ENCODE measurements at places on chromosomes 7 and 10.

DNA sequence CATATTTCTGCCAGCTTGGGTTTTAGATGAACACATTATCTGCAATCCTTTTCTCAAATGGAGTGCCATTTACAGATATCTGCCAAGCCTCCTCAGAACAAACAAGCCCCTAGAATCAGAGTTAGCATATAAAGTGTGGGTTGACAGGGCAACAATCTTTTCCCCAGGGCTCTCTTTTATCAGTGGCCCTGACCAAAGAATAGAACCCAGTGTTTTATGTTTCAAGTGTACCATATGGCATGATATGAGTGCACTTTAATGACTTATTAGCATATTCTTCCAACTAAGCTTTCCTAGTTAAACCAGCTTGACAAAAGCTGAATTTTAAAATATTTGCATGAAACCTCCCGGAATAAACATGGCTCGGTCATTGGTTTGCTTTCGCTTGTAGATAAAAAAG is 57.3 kb downstream of the EVX1 start:
- no peak for DNase-seq
- H3K4me3 ChIP-seq: no peak overlapping the region
- H3K27ac ChIP-seq: no peak overlapping the region
- peaks cover 1% of the 10 kb centered on the region for H3K4me1 ChIP-seq
- H3K36me3 ChIP-seq: no peaks in the 10 kb centered on the region

DNA sequence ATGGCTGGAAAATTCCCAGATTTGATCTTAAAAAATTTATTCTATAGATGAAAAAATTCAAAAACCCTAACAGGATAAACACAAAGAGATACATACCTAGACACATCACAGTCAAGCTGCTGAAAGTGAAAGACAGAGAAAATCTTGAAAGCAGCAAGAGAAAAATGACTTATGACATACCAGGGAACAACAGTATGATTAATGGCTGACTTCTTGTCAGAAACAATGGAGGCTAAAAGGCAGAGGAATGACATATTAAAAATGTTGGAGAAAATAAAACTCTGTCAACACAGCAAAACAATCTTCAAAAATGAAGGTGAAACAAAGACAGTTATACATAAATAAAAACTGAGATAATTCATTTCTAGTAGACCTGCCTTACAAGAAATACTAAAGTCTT is 442.7 kb downstream of the IPMK start:
- no peaks in the 10 kb centered on the region for H3K36me3 ChIP-seq
- no peak overlapping the region for H3K27ac ChIP-seq
- DNase-seq: no peak

DNA sequence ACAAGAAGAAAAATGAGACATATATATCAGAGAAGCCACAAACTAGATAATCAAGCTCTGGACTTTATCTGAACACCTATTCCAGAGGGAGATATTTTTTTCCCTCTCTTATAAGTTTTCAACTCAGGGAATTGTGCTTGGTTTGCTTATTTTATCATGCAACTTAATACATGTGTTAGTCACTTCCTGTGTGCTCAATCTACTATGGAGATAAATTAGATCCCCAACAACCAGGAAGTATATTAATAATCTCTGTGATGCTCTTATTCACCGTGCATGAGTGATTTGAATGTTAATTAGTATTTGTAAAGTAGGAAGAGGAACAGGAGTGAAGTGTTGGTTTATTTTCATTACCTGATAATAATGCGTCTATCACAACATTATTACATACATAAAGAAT is 38.8 kb upstream of the ZNF365 start:
- no peak for DNase-seq
- H3K4me1 ChIP-seq: no peaks in the 10 kb centered on the region
- H3K27me3 ChIP-seq: no peaks in the 10 kb centered on the region
- no peaks in the 10 kb centered on the region for H3K36me3 ChIP-seq
- H3K4me3 ChIP-seq: no peak overlapping the region
- no peak overlapping the region for H3K27ac ChIP-seq

- H3K4me1 ChIP-seq: no peaks in the 10 kb centered on the region
- no peak for DNase-seq
- H3K27me3 ChIP-seq: no peaks in the 10 kb centered on the region
- H3K36me3 ChIP-seq: no peaks in the 10 kb centered on the region
Measured at GRCh38 chr7:16774294-16774693, 20.7 kb downstream of the TSPAN13 start.

DNA sequence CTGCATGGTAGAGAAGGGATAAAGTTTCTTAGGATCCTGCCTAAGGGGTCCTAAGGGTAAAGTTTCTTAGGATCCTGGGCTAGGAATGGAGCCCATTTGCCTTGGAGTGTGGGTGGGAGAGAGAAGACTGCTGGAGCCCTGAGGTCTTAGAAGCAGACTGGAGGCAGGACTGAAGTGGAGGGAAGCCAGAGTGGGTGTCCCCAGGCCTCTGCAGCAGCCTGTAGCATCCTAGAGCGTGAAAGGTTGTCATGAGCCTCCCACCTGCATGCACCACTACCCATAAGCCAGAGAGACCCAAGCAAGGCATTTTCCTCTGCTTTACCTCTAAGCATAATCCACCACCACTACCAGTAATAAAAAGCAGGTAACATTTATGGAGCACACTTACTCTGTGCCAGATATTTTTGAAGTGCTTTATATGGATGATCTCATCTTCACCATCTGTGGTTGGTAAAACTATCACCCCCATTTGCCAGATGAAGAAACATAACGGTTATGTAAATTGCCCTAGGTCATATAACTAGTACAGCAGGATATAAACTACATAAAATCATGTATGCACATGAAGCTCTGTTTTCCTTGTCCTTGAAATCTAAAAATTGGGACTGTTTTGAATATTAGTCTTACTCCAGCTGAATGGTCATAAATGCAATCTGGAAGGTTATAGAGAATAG is 103.5 kb upstream of the CCDC6 start:
- no peaks in the 10 kb centered on the region for H3K36me3 ChIP-seq
- no peaks in the 10 kb centered on the region for H3K27me3 ChIP-seq
- H3K4me1 ChIP-seq: no peaks in the 10 kb centered on the region

- no peaks in the 10 kb centered on the region for H3K36me3 ChIP-seq
- no peaks in the 10 kb centered on the region for H3K4me1 ChIP-seq
- no peak overlapping the region for H3K4me3 ChIP-seq
- no peaks in the 10 kb centered on the region for H3K27me3 ChIP-seq
Measured at GRCh38 chr10:75239096-75239790, 3.5 kb upstream of the COMTD1 start.

- no peaks in the 10 kb centered on the region for H3K4me1 ChIP-seq
- H3K27me3 ChIP-seq: no peaks in the 10 kb centered on the region
- peak overlapping the region; percentile 70 for H3K4me3 ChIP-seq
- no peak for DNase-seq
- no peaks in the 10 kb centered on the region for H3K36me3 ChIP-seq
Measured at GRCh38 chr10:103917302-103918052, 507 bp downstream of the STN1 start.

- no peaks in the 10 kb centered on the region for H3K4me1 ChIP-seq
- H3K36me3 ChIP-seq: no peaks in the 10 kb centered on the region
- no peak overlapping the region for H3K27ac ChIP-seq
- H3K4me3 ChIP-seq: no peak overlapping the region
- DNase-seq: no peak
- no peaks in the 10 kb centered on the region for H3K27me3 ChIP-seq
Measured at GRCh38 chr7:41999736-42000283, 237.2 kb downstream of the GLI3 start.

DNA sequence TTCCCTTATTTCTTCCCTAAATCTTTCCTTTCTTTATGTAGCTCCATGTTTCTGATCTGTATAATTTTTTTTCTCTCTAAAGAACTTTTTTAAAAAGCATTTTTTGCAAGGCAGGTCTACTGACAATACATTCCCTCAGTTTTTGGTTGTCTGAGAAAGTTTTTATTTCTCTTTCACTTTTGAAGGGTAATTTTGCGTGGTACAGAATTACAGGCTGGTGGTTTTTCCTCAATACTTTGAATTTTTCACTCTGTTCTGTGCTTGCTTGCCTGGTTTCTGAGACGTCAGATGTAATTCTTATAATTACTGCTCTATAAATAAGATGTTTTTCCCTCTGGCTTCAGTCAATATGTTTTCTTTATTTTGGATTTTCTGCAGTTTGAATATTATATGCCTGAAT is 205.4 kb upstream of the VSTM2A start:
- H3K4me3 ChIP-seq: no peak overlapping the region
- no peak overlapping the region for H3K27ac ChIP-seq
- DNase-seq: no peak
- no peaks in the 10 kb centered on the region for H3K4me1 ChIP-seq
- no peaks in the 10 kb centered on the region for H3K27me3 ChIP-seq
- no peaks in the 10 kb centered on the region for H3K36me3 ChIP-seq

- H3K4me1 ChIP-seq: no peaks in the 10 kb centered on the region
- H3K27me3 ChIP-seq: no peaks in the 10 kb centered on the region
- no peak for DNase-seq
- no peak overlapping the region for H3K27ac ChIP-seq
Measured at GRCh38 chr7:132004529-132004928, 448.1 kb upstream of the PODXL start.

DNA sequence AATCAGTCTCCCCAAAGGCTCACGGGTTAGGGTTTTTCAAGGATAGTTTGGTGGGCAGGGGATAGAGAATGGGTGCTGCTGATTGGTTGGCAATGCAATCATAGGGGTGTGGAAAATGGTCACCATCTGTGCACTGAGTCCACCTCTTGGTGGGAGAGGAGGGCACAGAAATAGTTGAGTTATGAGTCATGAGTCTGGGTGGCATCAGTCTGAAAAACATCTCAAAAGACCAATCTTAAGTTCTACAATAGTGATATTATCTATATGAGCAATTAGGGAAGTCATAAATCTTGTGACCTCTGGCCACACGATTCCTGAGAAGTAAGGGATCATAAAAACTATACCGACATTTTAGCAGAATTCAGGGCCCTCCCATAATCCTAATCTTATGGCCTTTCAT is 62.7 kb downstream of the LGI1 start:
- DNase-seq: no peak
- no peak overlapping the region for H3K27ac ChIP-seq
- H3K4me1 ChIP-seq: no peaks in the 10 kb centered on the region
- H3K4me3 ChIP-seq: no peak overlapping the region

GRCh38 chr7:22821702-22822485 is 755 bp downstream of the TOMM7 start:
- H3K27ac ChIP-seq: peak overlapping the region; percentile 26
- peaks cover 1% of the 10 kb centered on the region for H3K4me1 ChIP-seq

- no peak for DNase-seq
- no peak overlapping the region for H3K27ac ChIP-seq
- H3K36me3 ChIP-seq: no peaks in the 10 kb centered on the region
Measured at GRCh38 chr10:80411267-80411668, 2.9 kb downstream of the PRXL2A start.

- no peak overlapping the region for H3K4me3 ChIP-seq
- no peak for DNase-seq
- H3K27ac ChIP-seq: no peak overlapping the region
- H3K4me1 ChIP-seq: no peaks in the 10 kb centered on the region
- no peaks in the 10 kb centered on the region for H3K27me3 ChIP-seq
Measured at GRCh38 chr7:128217967-128218652, 23.0 kb upstream of the LEP start.

- DNase-seq: peak; percentile 78
- H3K4me3 ChIP-seq: peak within 1 kb of the TSS; percentile 60
- H3K4me1 ChIP-seq: peaks cover 1% of the 10 kb centered on the region
- H3K36me3 ChIP-seq: no peaks in the 10 kb centered on the region
- no peak within 1 kb of the TSS for H3K27ac ChIP-seq
Measured at GRCh38 chr10:11742009-11742778, at the start of gene ECHDC3. ECHDC3 (plus strand) TSS chr10:11742382; CDS start chr10:11742577, 195 bp downstream.
